ENCODE measurements at places on chromosomes 13 and 19. TPM values are rescaled to one million over a fixed set of nuclear protein-coding genes. Genes with fewer than 3 reads are reported as not detected.

GRCh38 chr13:32938907-32939306 is 77.3 kb upstream of the KL start:
- DNase-seq = no peak
- H3K27me3 ChIP-seq = no peaks in the 10 kb centered on the region

- no peaks in the 10 kb centered on the region for H3K36me3 ChIP-seq
- DNase-seq = no peak
- H3K4me1 ChIP-seq = no peaks in the 10 kb centered on the region
- no peaks in the 10 kb centered on the region for H3K27me3 ChIP-seq
These were observed 263.4 kb downstream of the FGF9 start for GRCh38 chr13:21934284-21934683.

- peaks cover 1% of the 10 kb centered on the region for H3K36me3 ChIP-seq
- no peak for DNase-seq
- H3K4me1 ChIP-seq = peaks cover 10% of the 10 kb centered on the region
- peaks cover 54% of the 10 kb centered on the region for H3K27me3 ChIP-seq
These were observed 27.9 kb upstream of the PARP4 start for GRCh38 chr13:24540236-24541126.

DNA sequence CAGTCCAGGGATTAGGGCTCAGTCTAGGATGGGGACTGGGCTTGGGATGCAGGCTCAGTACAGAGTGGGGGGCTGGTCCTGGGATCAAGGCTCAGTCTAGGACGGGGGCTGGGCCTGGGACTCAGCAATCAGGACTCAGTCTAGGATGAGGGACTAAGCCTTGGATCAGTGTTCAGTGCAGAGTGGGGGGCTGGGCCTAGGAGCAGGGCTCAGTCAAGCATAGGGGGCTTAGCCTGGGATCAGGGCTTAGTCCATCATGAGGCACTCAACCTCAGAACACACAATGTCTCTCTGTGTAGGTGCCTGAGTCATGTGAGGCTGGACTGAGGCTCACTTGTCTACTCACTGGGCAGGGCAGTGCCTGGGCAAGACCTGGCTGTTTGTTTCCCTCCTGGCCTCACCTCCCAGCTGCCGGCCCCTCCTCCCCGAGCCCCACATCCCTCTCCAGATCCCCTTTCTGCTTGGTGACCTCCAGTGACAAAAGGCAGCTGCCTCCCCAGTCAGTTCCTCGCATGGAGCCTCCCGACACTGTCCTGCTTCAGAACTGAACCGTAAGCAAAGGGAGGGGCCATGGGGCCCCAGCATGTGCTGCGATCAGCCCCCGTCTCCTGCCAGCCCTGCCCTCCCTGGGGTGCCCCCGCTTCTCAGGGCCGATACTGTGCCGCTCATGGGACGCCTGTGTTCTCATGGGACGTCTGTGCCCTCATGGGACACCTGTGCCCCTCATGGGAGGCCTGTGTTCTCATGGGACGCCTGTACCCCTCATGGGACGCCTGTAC is 6.5 kb upstream of the S1PR4 start:
- H3K36me3 ChIP-seq = peaks cover 26% of the 10 kb centered on the region
- no peak overlapping the region for H3K27ac ChIP-seq
- no peak overlapping the region for H3K4me3 ChIP-seq
- H3K27me3 ChIP-seq = no peaks in the 10 kb centered on the region
- peaks cover 22% of the 10 kb centered on the region for H3K4me1 ChIP-seq

GRCh38 chr19:40739030-40739839 is 11.0 kb downstream of the ACTMAP start:
- DNase-seq = no peak
- no peak overlapping the region for H3K4me3 ChIP-seq
- peaks cover 23% of the 10 kb centered on the region for H3K36me3 ChIP-seq

- H3K4me3 ChIP-seq = no peak overlapping the region
- no peaks in the 10 kb centered on the region for H3K36me3 ChIP-seq
- H3K27me3 ChIP-seq = peaks cover 2% of the 10 kb centered on the region
- DNase-seq = no peak
- H3K27ac ChIP-seq = no peak overlapping the region
- no peaks in the 10 kb centered on the region for H3K4me1 ChIP-seq
These were observed 34.3 kb upstream of the IL17D start for GRCh38 chr13:20669162-20669561.

GRCh38 chr19:45439190-45439568 is 15.5 kb upstream of the ERCC1 start:
- DNase-seq = no peak
- H3K4me3 ChIP-seq = peak overlapping the region; percentile 51
- peaks cover 2% of the 10 kb centered on the region for H3K36me3 ChIP-seq
- H3K4me1 ChIP-seq = peaks cover 29% of the 10 kb centered on the region

DNA sequence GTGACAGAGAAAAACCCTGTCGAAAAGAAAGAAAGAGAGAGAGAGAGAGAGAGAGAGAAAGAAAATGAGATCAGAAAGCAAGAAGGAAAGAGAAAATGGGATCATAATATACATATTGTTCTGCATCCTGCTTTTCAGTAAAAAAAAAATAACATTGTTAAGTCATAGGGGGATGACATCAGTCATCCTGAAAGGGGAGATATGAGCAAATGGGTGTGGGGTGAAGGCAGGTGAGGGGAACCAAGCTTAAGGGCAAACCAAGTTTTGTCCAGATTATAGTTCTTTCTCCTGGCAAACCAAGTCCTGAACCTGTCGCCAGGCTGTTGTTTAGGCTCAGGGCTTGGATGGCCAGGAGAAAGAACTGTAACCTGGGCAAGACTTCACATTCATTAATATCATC is 92.6 kb upstream of the TMTC4 start:
- no peak for DNase-seq
- H3K4me1 ChIP-seq = no peaks in the 10 kb centered on the region
- no peak overlapping the region for H3K27ac ChIP-seq
- no peak overlapping the region for H3K4me3 ChIP-seq

ZNF649 gene
- 12.3 TPM for total RNA-seq

ANGPTL8 gene
- total RNA-seq = not detected

- DNase-seq = no peak
- peaks cover 13% of the 10 kb centered on the region for H3K4me1 ChIP-seq
- H3K27me3 ChIP-seq = peaks cover 14% of the 10 kb centered on the region
- H3K36me3 ChIP-seq = peaks cover 13% of the 10 kb centered on the region
- H3K4me3 ChIP-seq = no peak overlapping the region
- H3K27ac ChIP-seq = no peak overlapping the region
These were observed 4.5 kb downstream of the LACC1 start for GRCh38 chr13:43884222-43884621.

DNA sequence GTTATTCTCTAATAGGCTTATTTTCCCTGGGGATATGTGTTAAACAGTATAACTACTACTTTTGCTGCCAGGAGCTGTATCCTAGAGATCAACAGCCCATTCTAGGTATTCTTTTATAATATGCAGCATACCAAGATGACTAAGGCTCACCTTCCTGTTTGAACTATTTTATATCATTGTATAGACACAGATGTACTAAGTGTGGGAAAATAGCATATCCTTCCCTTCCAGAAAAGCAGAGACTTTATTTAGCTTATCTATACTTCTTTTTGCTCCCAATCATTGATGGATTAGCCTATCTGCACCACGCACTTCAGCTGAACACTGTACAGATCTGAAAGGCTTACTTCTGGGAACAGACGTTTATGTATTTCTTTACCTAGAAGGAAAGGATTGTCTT is 82.6 kb downstream of the MAB21L1 start:
- no peak for DNase-seq
- H3K4me3 ChIP-seq = no peak overlapping the region

DNA sequence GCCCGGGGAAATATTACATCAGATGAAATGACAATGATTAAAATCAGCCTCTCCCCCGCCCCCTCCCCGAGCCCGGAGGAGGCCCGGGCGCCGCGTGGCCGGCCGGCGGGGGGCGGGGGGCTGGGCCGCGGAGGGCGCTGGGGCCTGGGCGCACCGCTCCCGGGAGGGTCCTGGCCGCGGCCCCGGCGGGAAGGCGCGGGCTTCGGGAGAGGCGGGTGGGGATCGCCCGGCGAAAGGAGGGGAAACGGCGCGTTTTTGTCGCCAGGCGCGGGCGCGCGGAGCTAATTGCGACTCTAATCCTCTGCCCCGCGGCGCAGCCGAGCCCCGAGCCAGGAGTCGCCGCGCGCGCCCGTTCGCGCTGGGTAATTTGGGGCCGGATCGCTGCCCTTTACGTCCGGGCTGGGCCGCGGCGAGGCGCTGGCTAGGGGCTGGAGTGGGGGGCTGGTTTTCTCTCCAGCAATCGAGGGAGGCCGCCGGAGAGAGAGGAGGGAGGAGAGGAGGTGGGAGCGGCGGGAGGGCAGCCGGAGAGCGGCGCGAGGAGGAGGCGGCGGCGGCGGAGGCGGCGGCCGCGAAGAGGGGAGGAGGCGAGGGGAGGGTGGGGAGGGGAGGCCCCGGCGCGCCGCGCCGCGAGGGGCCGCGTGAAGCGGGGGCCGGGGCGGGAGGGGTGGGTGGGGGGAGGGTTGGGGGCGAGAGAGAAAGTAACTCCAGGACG is at the start of gene KCTD15:
TSS of gene KCTD15 (plus strand) at position 707 of the 712 bp plus-strand sequence. CDS start 3,585 bp downstream, outside the sequence.
- peaks cover 28% of the 10 kb centered on the region for H3K27me3 ChIP-seq
- no peak for DNase-seq
- H3K36me3 ChIP-seq = no peaks in the 10 kb centered on the region
- peak within 1 kb of the TSS; percentile 80 for H3K4me3 ChIP-seq
- H3K27ac ChIP-seq = peak within 1 kb of the TSS; percentile 52
- H3K4me1 ChIP-seq = no peaks in the 10 kb centered on the region

DNA sequence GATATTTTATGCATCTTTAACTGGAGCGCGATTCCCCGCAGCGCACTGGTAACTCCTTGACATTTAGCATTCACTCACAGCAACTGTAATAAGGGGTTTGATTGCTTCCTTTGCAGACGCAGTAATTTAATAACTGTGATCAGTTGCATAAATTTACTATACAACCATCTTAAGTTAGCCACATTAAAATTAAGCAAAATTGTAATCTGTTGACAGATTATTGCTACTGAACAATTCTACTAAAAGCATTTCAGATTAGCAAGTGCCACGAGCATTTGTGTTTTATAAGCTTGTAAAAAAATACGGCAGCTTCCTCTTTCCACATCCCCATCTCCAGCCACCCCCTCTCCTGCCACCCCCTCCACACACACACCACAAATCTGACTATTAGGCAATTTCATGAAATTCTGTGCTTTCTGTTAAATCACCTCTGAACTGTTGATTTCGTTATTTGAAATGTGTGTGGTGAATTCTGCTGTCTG is 44.4 kb downstream of the TSHZ3 start:
- H3K36me3 ChIP-seq = no peaks in the 10 kb centered on the region
- no peak for DNase-seq
- H3K27ac ChIP-seq = no peak overlapping the region
- H3K4me1 ChIP-seq = no peaks in the 10 kb centered on the region
- H3K27me3 ChIP-seq = no peaks in the 10 kb centered on the region
- no peak overlapping the region for H3K4me3 ChIP-seq

- H3K27me3 ChIP-seq = peaks cover 2% of the 10 kb centered on the region
- H3K4me3 ChIP-seq = no peak overlapping the region
These were observed 25.5 kb downstream of the ERICH6B start for GRCh38 chr13:45590066-45590465.

- peaks cover 6% of the 10 kb centered on the region for H3K4me1 ChIP-seq
- H3K4me3 ChIP-seq = no peak overlapping the region
- no peak for DNase-seq
- H3K36me3 ChIP-seq = peaks cover 6% of the 10 kb centered on the region
- no peak overlapping the region for H3K27ac ChIP-seq
- H3K27me3 ChIP-seq = no peaks in the 10 kb centered on the region
These were observed 7.7 kb downstream of the NDUFB7 start for GRCh38 chr19:14563989-14564651.

DNA sequence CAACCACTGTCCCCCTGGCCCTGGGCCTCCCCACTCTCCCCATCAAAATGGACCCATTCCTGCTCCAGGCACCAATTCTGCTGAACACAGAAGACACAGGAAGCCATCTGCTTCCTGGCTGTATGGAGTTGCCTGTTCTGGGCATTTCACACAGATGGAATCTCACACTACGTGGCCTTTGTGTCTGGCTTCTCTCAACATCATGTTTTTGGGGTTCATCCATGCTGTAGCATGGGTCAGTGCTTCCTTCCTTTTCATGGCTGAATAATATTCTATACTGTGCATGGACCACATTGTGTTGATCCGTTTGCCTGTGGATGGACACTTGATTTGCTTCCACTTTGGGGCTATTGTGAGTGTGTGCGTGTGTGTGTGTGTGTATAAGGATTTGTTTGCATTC is 15.0 kb upstream of the KLF2 start:
- H3K4me1 ChIP-seq = no peaks in the 10 kb centered on the region
- H3K36me3 ChIP-seq = no peaks in the 10 kb centered on the region
- no peak overlapping the region for H3K4me3 ChIP-seq
- no peak overlapping the region for H3K27ac ChIP-seq
- H3K27me3 ChIP-seq = peaks cover 23% of the 10 kb centered on the region
- no peak for DNase-seq

- no peak for DNase-seq
- H3K4me3 ChIP-seq = no peak overlapping the region
- H3K36me3 ChIP-seq = no peaks in the 10 kb centered on the region
- H3K27me3 ChIP-seq = peaks cover 43% of the 10 kb centered on the region
- H3K4me1 ChIP-seq = no peaks in the 10 kb centered on the region
These were observed 8.1 kb upstream of the ATG4D start for GRCh38 chr19:10535613-10536012.

DNA sequence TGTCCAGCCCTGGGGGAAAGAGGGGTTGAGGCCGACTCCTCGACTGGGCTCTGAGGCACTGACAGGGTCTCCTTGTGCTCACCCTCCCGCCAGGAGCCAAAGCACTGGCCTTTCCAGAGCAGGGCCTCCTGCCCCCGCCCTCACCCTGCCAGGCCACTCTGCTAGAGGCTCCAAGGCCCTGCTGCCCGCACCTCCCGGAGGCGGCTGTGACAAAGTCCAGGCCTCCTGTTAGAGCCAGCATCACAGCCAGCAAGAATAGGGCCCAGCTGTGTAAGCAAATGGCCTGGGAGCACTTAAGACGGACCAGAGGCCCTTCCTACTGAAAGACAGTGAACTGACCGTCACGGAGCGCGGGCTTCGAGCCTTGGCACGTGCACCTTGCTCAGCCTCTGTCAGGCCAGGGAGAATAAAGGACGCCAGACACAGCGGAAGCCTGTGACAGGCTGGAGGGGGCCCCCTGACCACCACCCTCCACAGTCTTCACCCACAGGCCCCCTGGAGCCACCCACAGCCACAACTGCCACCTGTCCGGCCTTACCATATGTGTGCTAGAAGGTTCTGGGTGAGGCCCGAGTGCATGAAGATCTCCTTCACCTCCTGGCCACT is 50.9 kb downstream of the EPS15L1 start:
- no peak overlapping the region for H3K27ac ChIP-seq
- DNase-seq = no peak
- no peaks in the 10 kb centered on the region for H3K27me3 ChIP-seq
- H3K4me1 ChIP-seq = peaks cover 5% of the 10 kb centered on the region
- peaks cover 24% of the 10 kb centered on the region for H3K36me3 ChIP-seq
- H3K4me3 ChIP-seq = no peak overlapping the region

TPTE2 gene
- total RNA-seq = not detected

Measured in activated T-helper 1 cell treated with anti-CD3 and anti-CD28 coated beads, Interleukin-12 subunit alpha, Interleukin-12 subunit beta, Interleukin-2, Interleukin-4 antibody, amounts not matched to agents 30 ng/mL and 10 ng/mL and 1 ng/mL, durations not matched to agents 14 hours and 24 hours and 36 hours (primary cell).